Smooth muscle cell of bladder (primary cell): ENCODE measurements at places on chromosomes 16 and 17. TPM values are rescaled to one million over a fixed set of nuclear protein-coding genes. Genes with fewer than 3 reads are reported as not detected.

CACNA1G gene
- total RNA-seq, result under 0.01 and 0.37 TPM in 2 replicates

RPL13 gene
- 3,018 and 3,893 TPM in 2 replicates for total RNA-seq

DNAAF8 gene
- 1.4 and 1.7 TPM in 2 replicates for total RNA-seq

CDR2 gene
- total RNA-seq, result 61.1 and 80.5 TPM in 2 replicates

NOD2 gene
- 0.09 and 0.14 TPM in 2 replicates for total RNA-seq

OR4D1 gene
- total RNA-seq, result not detected in 2 replicates

ZNF232 gene
- total RNA-seq, result 5.3 and 6.6 TPM in 2 replicates
